ENCODE measurements at places on chromosomes 2 and 18.
A peak's percentile ranks its signal among the peaks of the same experiment; 100 is the strongest.

- no peak for DNase-seq
Measured at GRCh38 chr2:216799873-216800431, 59.9 kb downstream of the TNP1 start.

DNA sequence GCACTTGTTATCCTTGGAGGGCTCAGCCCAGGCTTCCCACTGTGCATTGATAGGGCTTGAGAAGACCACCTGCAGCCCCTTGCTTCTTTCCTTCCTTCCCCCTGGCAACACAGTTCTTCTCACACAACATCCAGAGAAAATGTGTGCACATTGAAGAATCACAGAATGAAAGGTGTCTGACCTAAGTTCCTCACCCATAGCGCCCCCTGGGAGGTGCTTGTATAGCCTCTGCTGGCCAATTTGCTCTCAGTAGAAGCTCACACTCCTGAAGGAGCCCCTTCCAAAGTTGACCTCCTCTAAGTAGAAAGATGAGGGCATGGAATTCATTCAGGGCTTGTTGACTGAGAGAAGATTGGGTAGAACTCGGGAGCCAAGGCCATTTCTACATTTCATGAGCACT, 758.4 kb upstream of the KLHL29 start:
- no peak for DNase-seq

DNA sequence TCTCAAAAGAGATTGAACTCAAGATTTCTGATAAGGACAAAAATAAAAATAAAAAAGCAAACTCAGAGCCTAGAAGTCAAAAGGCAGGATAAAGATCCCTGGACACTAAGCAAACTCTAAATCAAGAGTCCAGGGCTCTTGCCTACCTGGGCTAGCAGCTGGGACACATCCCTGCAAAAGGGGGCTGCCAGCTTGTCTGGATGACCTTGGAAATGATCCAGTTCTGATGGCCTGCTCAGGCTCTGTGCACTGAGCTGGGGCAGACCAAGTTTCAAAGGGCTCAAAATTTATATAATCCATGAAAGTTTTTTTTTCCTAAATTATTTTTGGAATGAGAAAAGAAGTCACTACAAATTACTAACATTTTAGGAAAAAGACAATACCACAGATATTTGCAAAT, 557.3 kb downstream of the CNTNAP5 start:
- DNase-seq, result no peak

DNA sequence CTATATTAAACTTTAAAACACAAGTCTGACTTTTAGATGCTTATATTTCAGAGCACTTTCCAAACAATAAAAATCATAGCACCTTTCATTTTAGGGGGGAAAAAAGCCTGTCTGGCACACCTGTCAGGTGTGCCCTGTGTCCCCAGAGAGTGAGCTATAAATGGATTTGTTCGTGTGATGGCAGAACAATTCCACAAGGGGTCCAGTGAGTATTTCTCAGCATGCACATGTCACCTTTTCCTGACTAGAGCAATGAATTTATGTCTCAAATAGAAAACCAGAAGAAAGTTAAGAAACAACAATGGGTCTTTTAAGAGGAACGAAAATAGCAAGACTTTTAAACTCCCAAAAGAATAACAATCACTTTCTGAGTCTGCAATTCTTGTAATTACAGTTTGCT, 55.9 kb downstream of the ACVR1C start:
- no peak for DNase-seq

DNA sequence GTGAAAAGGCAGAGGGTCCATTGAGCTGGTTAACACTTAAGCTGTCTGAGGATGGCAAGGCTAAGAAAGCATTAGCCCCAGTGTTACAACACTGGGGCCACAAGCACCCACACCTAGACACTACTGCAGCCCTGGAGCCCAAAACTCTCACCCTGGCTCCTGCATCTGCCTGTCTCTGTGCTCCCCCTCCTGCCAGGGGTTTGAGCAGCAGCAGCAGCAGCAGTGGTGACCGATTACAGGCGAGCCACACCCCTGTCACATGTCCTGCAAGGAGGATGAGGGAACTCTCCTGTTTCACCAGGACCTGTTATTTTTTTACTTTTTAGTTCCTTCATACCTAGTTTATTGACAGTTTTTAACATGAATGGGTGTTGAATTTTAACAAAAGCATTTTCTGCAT, 326.7 kb upstream of the MAP2 start:
- no peak for DNase-seq

DNA sequence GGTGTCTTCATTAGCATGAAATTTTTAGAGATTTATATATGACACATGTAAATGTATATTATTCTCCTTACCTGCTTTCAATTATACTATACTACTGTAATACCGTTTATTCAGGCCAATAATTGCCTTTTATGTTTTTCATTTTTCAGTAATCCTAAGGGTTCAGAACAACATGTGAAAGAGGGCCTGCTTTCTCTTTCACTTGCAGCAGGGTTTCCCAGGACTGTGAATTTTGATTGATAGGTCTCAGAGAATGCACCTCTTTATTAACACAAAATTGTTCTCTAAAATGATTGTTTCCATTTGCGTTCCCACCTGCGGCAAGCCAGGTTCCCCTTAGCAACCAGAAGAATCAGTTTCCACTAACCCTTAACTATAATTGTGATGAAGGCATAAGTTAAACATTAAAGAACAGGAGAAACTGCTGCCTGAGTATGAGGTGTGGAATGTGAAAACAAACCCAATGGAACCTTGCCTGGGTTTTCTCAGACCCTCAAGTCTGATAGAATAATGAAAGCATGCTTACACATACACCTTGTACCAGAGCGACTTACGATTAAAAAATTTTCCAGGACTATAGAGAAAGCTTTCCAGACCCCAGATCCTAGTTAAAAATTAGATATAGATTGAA, 1591.2 kb upstream of the LRRTM1 start:
- DNase-seq, result no peak

- no peak for DNase-seq
Measured at GRCh38 chr2:75338461-75338860, 139.1 kb upstream of the TACR1 start.

- no peak for DNase-seq
Measured at GRCh38 chr2:7449298-7449697, 532.1 kb downstream of the RNF144A start.

- no peak for DNase-seq
Measured at GRCh38 chr18:42883169-42883568, 232.3 kb downstream of the RIT2 start.

DNA sequence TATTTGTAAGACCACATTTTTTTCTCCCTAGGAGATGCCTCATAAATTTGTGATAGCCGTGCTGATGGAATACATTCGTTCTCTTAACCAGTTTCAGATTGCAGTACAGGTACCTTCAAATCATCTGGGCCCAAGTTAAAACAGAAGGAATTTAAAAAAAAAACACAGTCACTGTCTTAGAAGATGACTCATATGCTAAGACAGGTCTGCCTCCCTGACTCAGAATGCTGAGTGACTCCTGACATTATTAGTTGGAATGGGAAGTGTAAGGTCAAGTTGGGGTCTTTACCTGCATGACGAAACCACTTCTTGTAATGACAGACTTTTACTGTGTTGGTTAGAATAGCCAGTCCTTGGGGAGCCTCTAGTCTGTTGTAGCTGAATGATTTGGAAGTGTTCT, 26.3 kb downstream of the RMC1 start:
- DNase-seq, result no peak

DNA sequence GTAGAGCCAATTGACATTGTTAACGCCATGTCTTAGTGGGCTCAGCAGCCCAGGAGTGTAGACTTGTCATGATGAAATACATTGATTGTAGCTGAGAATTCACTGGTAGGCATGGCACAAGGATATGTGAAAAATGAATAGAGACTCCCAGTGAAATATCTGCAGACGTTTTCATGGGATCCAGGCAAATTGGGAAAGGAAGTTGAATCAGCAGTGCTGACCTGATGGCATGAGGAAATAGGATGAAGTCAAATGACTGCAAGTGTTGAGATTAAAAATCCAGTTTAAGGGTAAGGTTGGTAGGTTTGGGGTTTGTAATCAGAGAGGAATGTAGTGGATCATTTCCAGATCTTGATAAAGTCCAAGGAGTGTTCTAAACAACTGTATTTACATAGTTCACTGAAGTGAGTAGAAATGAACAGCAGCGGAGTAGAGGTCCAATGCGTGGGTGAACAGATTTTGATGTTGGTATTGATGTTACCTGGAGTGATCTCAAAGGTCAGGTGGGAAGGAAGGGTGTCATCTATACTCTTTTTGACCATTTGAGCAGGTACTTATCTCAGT, 24.6 kb downstream of the INSIG2 start:
- no peak for DNase-seq

- no peak for DNase-seq
Measured at GRCh38 chr18:74832999-74833398, 235.3 kb downstream of the ZNF407 start.

- DNase-seq, result no peak
Measured at GRCh38 chr18:725646-726045, 13.2 kb upstream of the ENOSF1 start.

DNA sequence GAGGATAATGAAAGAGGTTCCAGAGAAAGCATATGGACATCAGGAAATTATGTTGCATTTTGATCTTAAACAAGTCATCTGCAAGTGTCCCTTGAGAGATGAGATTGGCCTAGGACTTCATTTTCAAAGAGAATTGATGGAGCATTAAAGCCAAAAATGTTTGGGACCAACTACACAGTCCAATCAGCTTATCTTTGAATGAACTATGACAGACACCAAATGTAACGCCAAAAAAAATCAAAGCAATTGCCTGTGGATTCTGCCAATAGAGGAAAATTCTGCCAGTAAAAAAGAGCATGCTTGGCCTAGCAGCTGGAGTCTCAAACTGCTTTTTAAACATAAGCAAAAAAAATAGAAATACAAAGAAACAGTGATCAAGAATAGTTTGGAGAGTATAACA, 594.5 kb upstream of the CHAC2 start:
- DNase-seq, result no peak

- DNase-seq, result peak; percentile 23
Measured at GRCh38 chr2:29012211-29012681, 31.1 kb downstream of the TOGARAM2 start.

DNA sequence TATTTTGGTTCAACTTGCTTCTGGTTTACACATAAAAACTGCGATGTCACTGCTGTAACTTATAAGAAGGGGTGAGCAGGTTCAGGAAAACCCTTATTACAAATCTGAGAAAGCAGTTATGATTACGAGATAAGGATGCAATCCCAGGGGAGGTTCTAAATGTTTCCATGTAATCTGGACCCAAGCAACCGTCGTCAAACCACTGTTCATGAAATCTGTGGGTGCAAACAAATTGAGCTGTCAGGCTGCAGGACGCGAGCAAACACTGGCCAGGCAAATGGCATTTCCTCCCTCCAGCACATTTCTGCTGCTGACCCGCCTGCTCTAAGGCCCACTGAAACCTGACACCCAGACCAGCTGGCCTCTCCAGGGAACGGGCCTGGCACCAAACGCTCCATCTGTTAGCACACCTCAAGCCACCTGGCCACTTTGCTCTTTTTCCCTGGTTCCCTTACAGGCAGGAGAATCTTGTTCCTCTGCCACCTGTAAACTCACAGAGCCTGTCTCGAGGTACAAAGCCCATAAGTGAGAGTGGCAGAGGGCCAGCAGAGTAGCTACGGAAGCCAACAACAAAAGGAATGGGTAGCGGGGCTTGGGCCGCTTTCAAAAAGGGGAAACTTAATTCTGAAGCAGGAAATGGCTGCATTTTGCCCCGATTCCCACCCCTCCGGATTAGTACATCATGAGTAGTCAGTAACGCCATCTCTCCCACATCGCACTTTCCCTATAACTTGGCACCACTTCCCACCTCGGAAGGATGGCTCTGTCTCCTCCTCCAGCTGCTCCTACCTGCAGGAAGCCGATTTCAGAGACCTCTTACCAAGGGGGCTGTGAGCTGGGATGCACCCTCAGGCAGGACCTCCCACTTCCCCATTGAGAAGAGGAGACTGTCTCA, 26.5 kb downstream of the CRACDL start:
- no peak for DNase-seq
